Stimulated activated CD4-positive, alpha-beta T cell treated with anti-CD3 and anti-CD28 coated beads, Interleukin-4, amount 100 ng/mL, for 48 hours (primary cell): ENCODE measurements at places on chromosomes 16 and 17.

GRCh38 chr16:87790292-87791100 is 24.7 kb upstream of the KLHDC4 start:
- DNase-seq: no peak

GRCh38 chr17:8019166-8019565 is 16.8 kb downstream of the GUCY2D start:
- no peak for DNase-seq

DNA sequence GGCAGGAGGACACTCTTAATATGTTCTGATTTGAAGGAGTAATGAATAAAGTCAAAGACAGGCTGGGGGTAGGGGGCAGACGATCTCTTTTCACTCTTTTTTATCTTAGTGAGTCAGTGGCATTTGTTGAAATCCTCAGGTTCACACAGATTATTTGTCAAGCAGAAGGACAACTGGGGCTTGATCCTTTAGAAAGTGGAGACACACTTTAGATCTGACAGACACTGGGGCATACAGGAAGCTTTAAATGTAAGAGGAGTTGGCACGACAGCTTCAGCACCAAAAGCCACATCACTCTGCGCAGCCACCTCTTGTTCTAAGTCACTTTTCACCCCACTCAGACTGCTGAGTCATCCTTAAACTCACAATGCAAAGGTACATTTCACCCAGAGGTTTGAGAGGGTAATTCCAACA is 121.5 kb downstream of the STXBP4 start:
- DNase-seq: peak; percentile 23

- DNase-seq: no peak
These were observed 115.5 kb upstream of the TBX2 start for GRCh38 chr17:61284174-61284573.

- DNase-seq: no peak
These were observed 3.4 kb downstream of the MAPK8IP3 start for GRCh38 chr16:1709356-1709755.

- no peak for DNase-seq
These were observed 115.4 kb downstream of the C16orf95 start for GRCh38 chr16:87201790-87202189.

- DNase-seq: no peak
These were observed 19.4 kb upstream of the ATP5MC1 start for GRCh38 chr17:48873209-48873608.

DNA sequence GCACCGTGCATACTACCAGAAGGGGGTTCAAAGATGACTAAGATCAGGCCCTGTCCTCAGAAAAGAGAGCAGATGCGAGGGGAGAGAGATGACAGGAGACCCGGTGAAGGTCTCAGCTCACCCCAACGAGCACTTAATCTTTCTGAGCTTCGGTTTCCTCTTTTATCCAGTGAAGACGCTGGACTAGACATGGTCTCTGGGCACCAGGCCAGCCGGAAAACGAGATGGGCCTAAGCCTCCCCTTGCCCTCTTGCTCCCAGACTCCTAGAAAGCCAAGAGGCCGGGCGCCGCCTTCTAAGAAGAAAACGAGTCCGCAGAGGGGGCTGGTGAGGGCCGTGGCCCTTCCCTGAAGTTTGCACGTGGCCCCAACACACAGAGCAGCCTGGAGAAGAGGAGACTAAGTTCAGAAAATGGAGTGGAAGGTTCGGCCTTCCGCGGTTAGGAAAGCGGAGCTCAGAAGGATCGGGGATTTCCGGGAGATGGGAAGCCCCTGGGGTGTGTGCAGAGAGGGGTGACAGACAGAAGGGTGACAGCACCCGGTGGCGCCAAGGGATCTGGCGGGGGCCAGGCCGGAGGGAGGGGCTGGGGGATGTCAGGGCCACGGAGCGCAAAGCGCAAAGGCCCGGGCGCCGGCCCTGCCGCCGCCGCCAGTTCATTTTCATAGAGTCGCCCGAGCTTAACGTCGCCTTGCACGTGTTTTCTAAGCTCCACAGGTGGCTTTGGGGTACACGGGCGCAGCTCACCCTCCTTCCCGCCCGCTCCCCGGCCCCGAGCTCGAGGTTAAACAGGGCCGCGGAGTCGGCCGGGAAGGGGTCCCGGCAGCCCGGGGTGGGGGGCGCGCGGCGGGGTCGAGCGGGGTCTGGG is 42.1 kb upstream of the BHLHA9 start:
- DNase-seq: no peak

DNA sequence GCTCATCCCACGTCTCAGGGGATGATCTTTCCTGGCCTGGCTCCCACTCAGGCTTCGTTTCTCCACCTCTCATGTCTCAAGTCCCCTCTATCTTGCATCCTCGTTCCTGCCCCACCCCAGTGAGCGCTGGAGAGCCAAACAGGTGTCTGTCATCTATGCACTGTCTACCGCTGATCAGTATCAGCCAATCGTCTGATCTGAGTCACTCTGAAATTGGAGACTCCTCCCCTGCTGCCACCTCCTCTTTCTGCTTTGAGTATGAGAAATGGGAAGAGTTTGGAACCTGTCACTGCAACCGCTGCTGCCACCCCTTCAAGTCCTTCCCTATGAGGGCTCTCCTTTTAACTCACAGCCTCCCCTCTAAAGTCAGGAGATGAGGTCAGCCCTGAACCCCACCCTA is 28.0 kb downstream of the FZD2 start:
- no peak for DNase-seq

DNA sequence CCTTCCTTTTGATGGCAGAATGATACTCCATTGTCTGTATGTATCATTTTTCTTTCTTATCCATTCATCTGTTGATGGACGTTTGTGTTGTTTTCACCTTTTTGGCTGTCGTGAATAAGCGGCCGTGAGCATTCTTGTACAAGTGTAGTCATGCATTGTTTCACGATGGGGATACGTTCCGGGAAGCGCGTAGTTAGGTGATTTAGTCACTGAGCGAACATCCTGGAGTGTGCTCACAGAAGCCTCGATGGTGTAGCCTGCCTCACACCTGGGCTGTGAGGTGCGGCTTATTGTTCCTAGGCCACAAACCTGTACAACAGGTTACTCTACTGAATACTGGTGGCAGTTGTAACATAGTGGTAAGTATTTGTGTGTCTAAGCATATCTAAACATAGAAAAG is 136.5 kb downstream of the CMIP start:
- DNase-seq: no peak

- DNase-seq: no peak
These were observed 91.7 kb downstream of the PCTP start for GRCh38 chr17:55842405-55843158.

DNA sequence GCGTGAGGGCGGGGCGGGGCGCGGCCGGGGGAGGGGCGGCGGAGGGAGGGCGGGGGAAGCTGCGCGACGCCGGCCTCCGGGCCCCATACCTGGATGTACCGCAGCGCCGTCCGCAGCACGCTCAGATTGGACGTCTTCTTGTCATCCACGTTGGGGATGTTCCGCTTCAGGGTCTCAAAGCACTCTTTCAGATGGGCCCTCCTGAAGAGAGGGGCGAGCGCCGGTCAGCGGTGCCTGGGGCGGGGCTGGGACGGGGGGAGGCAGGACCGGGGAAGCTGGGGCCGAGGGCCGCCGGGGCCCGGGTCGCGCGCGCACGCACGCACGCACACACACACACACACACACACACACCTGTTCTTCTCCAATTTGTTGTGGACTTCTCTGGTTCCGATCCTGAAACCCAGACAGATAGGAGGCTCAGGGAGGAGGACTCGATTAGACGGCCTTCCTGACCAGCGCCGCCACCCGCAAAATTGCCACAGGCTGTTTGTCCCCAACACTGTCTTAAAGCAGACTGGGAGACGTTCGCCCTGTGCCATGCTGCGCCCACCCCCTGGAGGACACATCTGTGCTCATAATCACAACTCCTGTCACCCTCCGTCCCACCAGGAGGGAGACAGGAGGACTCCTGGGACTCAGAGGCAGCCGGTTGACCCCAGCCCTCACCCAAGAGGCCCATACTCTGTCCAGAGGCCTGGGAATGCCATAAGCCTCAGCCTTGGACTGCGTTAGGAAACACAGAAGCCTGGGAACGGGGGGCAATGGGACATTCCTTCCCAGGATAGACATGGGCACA is 6.7 kb downstream of the MNT start:
- no peak for DNase-seq

- DNase-seq: peak; percentile 22
These were observed 14.8 kb downstream of the TRARG1 start for GRCh38 chr17:1294157-1294717.

DNA sequence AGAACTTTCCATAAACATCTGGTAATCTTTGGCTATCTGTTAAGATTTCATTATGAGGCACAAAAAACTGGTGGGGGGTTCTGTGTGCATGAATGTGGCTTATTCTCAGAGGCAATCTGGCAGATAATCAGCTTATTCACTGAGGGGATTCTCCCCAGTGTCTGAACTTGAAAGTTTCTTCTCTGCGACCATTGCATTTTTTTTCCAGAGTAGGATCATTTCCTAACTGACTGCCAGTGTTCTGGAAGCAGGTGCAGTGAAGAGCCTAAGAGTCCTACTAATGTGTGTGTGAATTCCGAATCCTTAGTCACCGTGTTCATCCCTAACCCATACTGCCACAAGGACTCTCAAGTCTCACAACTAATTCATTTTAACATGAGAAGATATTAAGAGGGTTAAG is 64.9 kb upstream of the LRRC37A3 start:
- DNase-seq: no peak

DNA sequence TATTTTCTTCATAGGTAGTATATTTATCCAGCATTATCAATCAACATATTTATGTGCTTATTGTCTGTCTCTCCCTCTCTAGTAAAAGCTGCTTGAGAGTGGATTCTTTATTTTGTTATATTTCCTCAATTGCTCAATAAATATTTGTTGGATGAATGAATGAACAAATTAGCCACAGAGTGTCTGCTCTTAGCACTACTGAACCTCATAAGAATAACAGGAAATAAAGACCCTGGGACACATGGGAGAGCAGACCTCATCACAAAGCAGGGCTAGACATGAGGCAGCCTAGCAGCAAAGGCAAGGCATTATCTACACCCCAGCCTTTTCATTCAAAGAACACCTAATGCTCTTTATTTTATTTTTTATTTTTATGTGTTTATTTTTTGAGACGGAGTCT is 34.9 kb upstream of the TANC2 start:
- no peak for DNase-seq

DNA sequence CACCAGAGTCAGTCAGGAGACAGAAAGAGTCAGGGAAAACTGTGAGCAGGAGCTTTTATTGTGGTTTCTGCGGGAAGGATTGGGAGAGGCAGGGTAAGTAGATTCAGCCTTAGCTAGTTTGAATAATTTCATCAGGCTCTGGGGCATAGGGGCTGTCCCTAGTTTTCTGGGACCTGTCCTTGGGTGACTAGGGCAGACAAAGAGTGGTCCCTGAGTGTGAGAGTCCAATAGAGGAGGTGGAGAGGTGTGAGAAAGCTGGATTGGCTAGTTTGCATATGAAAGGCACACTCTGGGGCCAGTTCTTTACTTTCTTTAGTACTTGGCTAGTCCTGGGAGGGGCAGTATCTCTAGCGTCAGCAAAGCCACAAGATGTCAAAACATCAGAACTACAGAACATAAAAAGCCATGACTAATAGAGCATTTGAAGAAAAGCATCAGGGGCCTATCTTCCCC is 255.6 kb downstream of the HS3ST3A1 start:
- no peak for DNase-seq

GRCh38 chr17:20098314-20098713 is 89.2 kb downstream of the SPECC1 start:
- DNase-seq: no peak

GRCh38 chr16:56911771-56912571 is 20.0 kb upstream of the HERPUD1 start:
- no peak for DNase-seq

GRCh38 chr16:21260870-21261791 is 17.0 kb downstream of the CRYM start:
- no peak for DNase-seq
